ENCODE measurements at places on chromosomes 1 and 21. TPM values are rescaled to one million over a fixed set of nuclear protein-coding genes. Genes with fewer than 3 reads are reported as not detected.

DNA sequence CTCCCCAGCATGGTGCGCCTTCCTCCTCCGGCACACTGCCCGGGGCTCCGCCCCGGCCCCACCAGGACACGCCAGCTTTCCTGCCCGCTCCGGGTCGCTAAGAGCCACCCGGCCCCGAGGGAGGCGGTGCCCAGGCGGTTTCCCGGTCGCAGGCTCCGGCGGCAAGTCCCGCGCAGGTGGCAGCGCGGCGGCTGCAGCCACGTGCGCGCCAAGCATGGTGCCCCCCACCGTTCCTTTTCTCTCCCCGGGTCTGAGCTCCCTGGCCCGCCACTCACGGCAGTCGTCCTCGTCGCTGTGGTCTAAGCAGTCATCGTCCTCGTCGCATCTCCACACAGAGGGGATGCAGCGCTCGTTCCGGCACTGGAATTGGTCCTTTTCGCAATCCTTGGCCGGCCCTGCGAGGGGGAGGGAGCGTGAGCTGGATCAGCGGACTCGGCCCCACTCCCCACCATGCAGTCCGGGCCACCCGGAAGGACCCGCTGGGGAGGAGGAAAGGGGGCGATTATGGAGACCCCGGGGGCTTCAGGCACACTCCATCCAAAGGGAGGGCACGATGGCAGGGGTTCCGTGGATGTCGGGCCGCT lies 1.2 kb downstream of the LRP8 start:
- DNase-seq: no peak

DNA sequence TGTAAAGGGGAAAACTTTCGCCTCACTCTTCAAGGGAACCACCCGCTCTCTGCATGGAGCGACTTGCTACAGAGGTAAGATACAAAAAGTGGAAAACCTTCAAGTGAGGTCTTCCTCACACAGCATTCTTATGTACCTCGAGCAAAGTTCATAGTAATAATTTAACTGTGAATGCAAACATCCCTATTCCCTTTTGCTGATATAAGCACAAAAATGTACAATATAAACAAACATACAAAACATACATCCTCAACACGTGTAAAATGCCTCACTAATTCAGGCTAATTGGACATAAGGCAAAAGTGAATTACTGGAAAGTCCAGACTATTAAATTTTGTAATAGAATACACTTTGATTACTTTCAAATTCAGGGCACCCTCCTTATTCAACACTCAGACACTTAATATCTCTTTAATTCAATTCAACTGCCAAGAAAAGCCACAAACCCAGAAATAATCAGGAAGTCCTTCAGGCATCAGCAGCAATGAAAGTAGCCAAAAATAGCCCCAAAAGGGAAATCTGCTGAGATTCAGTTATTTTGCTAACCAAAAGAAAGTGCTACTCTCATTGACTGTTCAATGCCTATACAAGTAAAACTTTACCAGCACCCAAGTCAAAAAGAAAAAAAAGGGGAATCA lies 15.2 kb upstream of the LMX1A start:
- DNase-seq: no peak

DNA sequence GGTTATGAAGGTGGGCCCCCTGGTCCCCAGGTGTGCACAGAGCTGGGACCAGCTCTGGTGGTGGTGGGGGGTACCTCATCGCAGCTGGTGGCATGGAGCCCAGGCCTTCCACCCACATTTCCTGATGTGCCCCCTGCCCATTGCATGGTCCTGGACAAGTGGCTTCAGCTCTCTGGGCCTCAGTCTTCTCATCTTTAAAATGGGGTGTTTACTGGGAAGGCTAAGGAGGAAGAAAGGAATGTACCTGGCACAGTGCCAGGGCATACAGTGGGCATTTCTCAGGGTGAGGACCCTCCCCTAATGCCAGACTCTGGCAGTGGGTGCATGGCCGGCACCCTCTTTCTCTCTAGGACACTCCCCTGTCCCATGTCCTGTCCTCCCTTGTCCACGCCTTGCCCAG lies 7.5 kb downstream of the CLCNKB start:
- DNase-seq: no peak

- DNase-seq: no peak
These were observed 18.7 kb downstream of the RIPK4 start for GRCh38 chr21:41747943-41748738.

- no peak for DNase-seq
These were observed 47.8 kb downstream of the GIPC2 start for GRCh38 chr1:78093560-78093959.

DNA sequence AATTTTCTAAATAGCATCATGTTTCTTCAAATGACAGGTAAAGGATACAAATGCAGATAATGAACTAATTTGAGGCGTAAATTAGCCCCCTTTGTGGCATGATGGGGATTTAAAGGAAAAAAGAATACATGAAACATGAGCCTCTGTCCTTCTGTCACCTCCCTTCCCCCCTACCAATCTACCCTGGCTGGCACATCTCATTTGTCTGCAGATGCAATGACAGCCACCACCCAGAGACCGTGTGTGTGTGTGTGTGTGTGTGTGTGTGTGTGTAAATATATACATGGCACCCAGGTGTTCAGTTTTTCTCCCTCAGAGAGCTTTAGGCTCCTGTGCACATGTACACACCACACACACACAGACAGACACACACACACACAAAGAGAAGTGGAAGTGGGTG lies 451.1 kb downstream of the RWDD3 start:
- no peak for DNase-seq

DNA sequence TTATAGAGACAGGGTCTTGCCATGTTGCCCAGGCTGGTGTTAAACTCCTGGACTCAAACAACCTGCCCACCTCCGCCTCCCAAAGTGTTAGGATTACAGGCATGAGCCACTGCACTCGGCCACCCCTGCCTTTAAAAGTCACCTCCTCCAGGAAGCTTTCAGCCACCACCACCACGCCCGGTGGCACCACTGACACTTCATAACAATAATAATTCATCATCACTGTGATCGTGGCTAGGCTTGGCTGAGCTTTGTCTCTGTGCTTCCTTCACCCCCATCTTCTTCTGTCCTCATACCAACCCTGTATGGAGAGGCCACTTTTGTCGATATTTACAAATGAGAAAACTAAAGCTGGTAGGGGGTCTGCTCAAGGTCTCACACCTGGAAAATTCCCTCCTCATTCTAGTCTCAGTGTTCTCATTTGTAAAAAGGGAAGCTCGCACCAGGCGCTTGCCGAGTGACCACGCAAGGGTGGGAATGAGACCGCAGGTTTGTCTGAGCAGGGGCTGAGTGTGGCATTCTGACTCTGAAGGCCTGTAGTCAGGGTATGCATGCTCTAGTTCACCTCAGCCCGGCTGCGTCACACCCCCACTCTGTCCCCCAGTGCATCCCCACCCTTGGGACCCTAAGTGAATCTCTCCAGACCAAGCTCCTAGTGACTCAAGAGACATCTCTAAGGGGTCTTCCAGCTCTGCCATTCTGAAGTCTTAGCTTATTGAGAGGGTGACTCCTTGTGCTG lies 12.9 kb upstream of the EPHA2 start:
- DNase-seq: no peak

DNA sequence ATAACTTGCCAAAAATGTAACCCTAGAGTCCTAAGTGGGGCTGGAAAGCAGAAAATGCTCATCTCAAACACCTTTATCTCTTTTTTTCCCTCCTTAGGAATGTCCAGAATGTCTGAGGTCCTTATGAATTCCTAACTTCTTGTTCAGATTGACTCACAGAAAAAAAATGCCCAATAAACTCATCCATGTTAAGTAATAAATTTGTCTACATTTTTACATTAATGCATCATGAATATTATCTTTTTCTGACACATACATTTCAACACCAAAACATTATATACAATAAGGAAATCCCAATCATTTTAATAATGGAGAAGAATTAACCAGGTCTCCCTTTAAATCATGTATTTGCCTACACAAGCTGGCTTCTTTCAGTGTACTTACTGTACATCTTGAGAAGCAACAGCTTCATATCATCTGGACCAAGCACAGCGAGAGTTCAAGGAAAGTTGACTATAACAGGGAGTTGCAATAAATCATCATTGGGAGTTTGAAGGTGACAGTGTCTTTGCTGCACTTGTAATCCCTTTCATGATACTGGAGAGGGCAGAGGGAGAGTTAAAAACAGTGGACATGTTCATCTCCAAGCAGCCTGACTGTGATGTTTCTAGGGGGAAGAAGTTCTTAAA lies 565.2 kb downstream of the LTN1 start:
- DNase-seq: no peak

DNA sequence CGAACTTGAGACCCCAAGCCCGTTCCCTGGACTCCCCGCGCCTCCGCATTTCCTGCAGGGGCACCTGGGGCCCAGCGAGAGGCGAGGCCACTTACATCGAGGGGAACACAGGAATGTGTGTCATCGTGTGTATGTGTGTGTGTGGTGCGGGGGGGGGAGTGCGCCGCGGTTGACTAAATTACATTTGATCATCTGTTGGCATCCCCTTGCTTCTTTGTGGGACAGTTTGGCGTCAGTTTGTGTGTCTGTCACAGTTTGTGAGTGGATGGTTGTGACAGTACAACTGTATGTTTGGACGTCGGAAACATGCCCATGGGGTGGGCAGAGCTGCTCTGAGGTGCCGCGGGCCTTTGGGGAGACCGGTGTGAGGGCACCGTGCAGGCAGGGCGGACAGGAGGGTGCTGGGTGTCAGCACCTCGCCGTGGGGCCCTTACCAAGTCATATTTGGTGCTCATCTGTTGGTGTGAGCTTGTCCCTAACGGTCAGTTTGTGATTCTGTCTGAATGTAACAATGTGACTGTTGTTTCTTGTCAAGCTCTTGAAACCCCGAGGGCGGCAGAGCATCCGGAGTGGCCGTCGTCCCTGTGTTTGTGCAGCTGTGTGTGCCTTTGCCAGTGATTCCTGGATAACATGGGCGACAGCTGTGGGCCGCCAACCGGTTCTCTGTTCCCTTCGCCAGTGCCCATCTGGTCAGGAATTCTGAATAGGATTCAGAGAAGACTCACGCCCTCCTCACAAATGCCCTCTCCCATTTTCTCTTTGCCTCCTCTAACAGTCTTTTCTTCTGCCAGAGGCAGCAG lies 899 bp downstream of the OPRD1 start:
- no peak for DNase-seq

The KLHDC8A gene
- polyA plus RNA-seq: 0.06 TPM

The PCAT6 gene
- polyA plus RNA-seq: 4.0 TPM

The FALEC gene
- polyA plus RNA-seq: not detected

Measured in AG04450 (cell line).